H4 (cell line): ENCODE measurements at places on chromosomes 7 and 10. TPM values are rescaled to one million over a fixed set of nuclear protein-coding genes. Genes with fewer than 3 reads are reported as not detected.

DNA sequence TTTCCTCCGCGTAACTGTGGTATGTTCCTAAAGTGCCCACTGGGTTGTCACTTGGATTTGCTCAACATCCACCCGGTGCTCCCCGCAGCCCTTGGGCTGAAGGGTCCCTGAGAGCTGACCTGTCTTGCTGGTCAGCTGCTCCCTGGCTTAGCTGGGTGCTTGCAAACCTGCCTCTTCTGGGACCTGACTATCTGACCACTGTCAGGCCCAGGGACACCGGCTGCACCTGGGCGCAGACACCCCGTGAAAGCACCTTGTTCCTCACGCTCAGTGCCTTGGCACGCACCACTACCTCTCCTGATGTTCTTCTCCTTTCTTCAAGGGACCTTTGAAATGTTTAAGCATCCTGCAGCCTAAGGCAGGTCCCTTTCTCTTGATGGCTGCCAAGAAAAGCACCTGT lies 26.6 kb upstream of the LARP4B start:
- no peak for DNase-seq

- no peak for DNase-seq
Measured at GRCh38 chr7:39033885-39034624, 56.3 kb downstream of the POU6F2 start.

- DNase-seq = no peak
Measured at GRCh38 chr7:33981671-33982424, 76.5 kb downstream of the BMPER start.

- DNase-seq = no peak
Measured at GRCh38 chr10:32060347-32060746, 4.1 kb upstream of the KIF5B start.

DNA sequence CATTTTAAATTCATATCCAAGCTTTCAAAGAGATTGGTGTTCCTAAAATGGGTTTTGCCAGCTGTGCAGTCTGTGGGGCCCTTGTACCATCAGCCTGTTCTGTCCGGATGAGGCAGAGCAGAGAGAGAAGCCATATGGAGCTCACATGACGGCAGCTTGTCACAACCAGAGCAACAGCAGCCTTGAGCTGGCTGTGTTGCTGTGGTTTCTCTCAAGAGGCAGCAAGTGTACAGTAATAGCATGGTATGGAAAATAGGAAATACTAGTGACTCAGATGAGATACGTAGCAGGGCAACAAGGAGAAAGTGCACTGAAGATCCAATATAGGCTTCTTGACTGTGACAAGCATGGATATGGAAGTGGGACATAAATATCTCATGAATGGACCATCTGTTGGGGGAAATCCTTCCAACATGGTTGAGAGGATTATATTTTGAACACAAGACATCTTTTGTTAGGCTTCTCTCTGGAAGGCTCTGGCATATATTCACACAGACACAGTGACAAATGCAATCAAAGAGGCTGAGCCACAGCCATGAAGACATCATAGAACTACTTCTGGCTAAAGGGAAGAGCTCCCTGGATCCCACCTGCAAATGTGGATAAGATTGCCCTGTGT lies 251.0 kb upstream of the TAC1 start:
- no peak for DNase-seq

DNA sequence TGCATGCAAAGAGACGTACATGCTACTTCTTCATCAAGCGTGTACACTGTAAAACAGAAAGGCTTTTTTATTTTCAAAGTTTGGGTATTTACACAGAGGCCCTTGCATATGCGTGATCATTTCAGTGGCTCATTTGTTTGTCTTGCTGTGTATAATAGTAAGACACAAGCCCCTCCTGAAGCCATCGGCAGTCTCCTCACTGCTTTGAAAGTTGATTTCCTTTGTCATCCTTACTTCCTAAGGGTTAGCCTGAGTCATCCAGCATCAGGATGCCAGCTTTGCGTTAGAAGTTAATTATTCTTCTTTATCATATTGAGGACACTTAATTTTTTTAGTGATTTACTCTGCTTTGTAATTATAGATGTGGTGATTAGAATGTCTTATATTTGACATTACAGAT lies 72.5 kb upstream of the CTBP2 start:
- peak; percentile 24 for DNase-seq

DNA sequence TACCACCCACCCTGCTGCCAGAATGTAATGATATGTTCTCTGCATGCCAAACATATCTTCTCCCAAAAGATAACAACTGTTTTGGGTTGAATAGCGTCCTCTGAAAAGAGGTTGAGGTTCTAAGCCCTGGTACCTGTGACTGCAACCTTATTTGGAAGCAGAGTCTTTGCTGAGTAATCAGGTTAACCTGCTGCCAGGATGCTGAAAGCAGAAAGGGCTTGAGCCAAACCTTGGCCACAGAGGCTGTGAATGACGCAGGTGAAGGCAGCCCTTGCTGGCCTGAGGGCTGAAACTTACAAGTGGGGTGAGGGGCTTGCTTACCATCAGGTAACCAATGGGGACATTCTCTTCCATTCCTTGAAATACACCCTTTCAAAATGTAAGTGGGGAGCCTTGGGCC lies 151.8 kb upstream of the RHEB start:
- DNase-seq = no peak

LEP gene
- total RNA-seq = not detected in 2 replicates

DKK1 gene
- 10.7 and 31.2 TPM in 2 replicates for total RNA-seq

MALRD1 gene
- 0.16 TPM in 1 of 2 replicates, not detected in the other for total RNA-seq

PTCD1 gene
- 3.5 and 4.8 TPM in 2 replicates for total RNA-seq
